ENCODE measurements at places on chromosomes 1 and 21. TPM values are rescaled to one million over a fixed set of nuclear protein-coding genes. Genes with fewer than 3 reads are reported as not detected.

Gene BARHL2
- total RNA-seq = not detected

Gene HES2
- total RNA-seq = not detected

Gene UBE2U
- not detected for total RNA-seq

- no peak for DNase-seq
These were observed 2.9 kb upstream of the ST6GALNAC5 start for GRCh38 chr1:76864383-76864782.

DNA sequence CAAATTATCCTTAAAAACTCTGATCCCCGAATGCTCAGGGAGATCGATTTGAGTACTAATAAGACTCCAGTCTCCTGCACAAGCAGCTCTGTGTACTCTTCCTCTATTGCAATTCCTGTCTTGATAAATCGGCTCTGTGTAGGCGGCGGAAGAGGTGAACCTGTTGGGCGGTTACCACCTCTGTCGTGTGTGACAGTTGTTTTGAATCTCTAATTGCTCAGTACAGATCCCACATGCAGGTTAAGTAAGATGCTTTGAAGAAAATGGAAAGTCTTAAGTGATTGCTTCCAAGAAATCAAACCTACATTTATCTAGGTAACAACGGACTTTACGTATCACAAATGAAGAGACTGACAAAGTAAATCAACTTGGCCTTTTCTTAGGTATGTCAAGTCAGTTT is 35.5 kb downstream of the COA6 start:
- DNase-seq = no peak

Gene PRAMEF14
- not detected for total RNA-seq

- DNase-seq = no peak
These were observed 30.7 kb downstream of the ZBTB17 start for GRCh38 chr1:15945011-15945831.

DNA sequence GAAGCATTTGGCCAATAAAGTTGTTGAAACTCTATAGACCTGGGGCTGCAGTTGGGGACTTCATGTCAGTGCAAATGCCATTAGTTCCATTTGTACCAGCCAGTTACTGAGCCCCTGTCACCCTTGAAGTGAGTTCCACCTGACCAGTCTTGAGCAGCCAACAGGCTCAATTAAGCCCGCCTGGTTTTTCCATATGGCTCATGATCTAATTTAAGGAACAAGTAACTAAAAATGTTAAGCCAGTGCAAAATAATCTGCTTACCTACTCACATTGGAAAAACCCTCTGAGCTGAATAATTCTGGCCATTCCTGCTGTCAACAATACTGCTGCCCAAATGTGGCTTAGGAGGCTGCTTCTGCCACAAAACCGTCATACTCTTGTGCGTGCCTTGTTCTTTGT is 21.6 kb downstream of the NSUN4 start:
- DNase-seq = no peak

GRCh38 chr1:147167365-147167764 is 4.9 kb downstream of the PRKAB2 start:
- DNase-seq = no peak

DNA sequence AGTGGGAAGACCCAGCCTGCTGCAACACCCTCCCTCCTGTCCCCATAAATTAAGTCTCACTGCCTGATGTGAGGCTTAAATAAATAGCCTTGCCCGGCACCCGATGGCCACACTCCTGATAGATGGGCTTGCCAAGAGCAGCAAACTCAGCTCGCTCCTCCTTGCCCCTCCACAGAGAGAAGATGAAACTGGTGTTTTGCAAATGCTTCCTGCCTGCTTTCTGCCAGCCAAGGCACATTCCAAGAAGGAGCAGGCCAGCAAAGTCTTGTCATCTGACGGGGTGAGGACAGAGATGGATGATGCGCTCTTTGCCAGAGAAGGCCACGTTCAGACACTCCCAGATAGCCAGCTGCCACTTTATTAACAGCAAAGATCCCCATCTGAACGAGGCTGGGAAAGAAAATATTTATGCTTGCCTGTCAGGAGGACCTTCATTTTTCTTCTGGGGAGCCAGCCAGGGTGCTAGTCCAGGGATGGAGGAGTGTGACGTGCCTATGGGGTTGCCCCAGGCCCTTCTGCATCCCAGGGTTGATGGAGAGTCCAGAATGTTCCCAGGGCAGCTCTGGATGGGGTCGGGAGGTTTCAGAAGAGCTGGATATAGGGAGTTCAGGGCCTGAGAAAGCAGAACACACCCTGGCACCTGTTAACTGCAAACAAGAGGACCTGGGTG is 265.4 kb downstream of the FOXD2 start:
- no peak for DNase-seq

- DNase-seq = peak; percentile 90
These were observed 36.7 kb upstream of the THEM4 start for GRCh38 chr1:151945725-151946722.

DNA sequence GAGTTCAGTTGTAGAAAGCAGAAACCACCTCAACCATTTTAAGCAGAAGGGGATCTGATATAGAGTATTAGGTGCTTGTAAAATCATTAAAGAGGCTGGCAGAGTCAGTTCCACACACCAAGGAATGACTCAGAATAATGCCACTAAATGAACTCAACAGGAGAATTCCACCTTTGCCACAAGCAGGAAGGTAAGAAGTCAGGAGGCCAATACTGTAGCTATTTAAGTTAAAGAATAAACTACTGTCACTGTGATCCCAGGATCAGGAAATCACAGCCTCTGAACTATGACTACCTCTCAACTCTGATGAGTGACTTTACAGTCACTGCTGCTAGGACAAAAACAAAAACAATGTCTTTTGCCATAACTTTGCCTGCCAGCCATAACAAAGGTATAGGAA is 52.5 kb upstream of the PRMT6 start:
- no peak for DNase-seq

Gene LHX4
- total RNA-seq = not detected

Gene SLC30A2
- not detected for total RNA-seq

Gene BNIPL
- 0.22 TPM for total RNA-seq

Gene SLC26A9
- total RNA-seq = not detected

Gene CD1B
- total RNA-seq = not detected

Gene ZNF648
- total RNA-seq = 0.53 TPM

Gene DYNLT5
- 9.0 TPM for total RNA-seq

Gene PCP4
- 8.5 TPM for total RNA-seq

DNA sequence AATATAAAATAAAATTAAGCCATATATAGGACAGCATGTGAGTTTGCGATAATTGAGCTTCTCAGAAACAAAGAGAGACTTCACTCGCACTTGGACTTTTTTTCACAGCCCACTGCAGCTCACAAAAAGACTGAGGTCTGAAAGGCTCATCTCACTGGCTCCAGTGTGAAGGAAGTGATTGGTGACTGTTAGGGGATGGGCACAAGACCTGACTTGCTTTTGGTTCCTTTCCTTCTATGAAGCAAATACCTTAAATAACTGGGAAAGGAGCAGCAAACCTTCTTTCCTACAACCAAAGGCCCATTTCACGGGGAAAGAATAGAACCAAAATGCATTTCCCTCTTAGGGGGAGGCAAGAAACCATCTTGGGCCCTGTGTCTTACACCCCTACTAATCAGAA is 13.1 kb upstream of the TTLL7 start:
- no peak for DNase-seq

DNA sequence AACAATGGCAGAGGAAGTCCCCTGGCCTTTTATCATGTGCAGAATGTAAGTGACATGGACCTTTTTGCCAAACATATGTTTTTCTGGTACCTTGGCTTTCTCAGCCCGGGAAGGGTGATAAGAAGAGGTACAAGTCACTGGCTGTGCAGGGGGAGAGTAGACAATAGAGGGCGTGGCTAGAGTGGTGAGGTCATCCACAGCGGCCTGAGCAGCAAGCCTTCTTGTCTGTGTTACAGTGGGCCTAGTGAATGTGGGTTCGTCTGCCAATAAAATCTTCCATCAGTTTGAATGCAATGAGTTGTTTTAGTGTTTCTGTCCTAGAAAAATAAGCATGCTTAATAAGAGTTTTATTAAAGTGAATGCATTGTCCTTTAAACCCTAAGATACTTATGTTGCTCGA is 59.0 kb upstream of the PGD start:
- DNase-seq = no peak

Gene KLHDC9
- total RNA-seq = 6.6 TPM

GRCh38 chr1:165383599-165384405 is 27.3 kb upstream of the LMX1A start:
- DNase-seq = no peak

DNA sequence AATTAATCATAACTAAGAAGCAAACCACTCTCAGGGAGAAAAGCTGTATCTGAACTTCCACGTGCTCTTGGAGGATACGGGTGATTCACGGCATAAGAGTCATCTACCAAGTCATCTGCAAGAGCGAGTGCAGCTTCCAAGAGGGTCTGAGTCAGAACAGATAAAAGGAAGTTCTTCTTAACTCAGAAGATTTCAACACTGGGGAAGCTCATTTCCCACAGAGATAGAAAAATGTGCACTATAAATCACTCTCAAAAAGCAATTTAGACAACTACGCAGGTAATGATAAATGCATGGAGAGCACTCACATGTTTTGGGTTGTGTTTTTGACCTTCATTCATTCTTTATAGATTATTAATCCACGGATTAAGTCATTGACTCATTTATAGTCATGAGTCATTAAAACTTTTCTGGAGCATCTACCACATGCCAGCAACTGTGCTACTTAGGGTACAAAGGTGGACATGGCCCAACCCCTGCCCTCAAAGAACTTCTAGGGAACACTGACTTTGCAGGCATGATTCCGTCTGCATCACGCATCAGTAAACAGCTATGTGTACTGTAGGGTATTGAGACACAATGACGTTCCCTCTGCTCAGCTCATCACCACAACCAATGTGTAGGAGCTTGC is 20.8 kb downstream of the KCNJ15 start:
- no peak for DNase-seq

Gene KDF1
- total RNA-seq = not detected

- DNase-seq = peak; percentile 89
These were observed 39.1 kb upstream of the WASF2 start for GRCh38 chr1:27528818-27529703.

DNA sequence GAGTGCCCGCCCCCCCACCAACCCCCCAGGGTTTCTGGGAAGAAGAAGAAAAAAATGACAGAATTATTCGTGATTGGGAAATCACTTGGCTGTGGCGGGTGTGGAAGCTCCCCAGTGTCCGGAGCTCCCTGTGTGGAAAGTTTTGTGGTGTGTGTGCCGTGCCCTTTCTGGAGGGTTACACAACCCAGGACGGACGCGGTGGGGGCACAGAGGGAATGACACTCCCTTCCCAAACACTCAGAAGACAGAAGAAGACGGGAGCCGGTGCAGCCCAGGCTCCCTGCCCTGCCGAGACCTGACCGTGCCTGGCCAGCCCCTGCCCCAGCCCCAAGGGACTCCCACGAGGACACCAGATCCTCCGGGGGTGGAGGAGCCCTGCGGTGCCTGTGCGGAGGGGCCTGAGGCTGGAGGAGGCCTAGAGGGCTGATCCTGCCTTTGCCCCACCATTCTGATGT is 33.0 kb upstream of the ADARB1 start:
- DNase-seq = peak; percentile 90

- DNase-seq = no peak
These were observed 2.8 kb downstream of the ZBTB8OS start for GRCh38 chr1:32647308-32648134.

DNA sequence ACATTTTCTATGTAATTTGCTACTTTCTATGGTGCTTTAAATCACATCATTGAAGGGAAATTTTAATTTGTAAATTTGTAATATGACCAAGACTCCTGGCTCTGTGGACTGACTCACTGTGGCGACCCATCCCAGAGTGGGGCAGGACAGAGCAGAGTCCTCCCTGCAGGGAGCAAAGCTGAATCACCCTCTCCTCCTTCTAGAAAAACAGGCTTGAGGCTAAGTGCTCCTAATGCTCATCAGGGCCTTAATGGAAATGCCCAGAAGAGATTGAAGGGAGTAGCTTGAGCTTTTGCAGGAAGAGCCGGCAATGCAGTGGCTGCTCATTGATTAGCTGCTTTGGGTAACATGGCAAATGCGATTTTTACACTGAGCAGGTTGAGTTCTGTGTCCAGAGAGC is 16.8 kb downstream of the S100A10 start:
- no peak for DNase-seq

Gene TAL1
- total RNA-seq = 13.6 TPM

DNA sequence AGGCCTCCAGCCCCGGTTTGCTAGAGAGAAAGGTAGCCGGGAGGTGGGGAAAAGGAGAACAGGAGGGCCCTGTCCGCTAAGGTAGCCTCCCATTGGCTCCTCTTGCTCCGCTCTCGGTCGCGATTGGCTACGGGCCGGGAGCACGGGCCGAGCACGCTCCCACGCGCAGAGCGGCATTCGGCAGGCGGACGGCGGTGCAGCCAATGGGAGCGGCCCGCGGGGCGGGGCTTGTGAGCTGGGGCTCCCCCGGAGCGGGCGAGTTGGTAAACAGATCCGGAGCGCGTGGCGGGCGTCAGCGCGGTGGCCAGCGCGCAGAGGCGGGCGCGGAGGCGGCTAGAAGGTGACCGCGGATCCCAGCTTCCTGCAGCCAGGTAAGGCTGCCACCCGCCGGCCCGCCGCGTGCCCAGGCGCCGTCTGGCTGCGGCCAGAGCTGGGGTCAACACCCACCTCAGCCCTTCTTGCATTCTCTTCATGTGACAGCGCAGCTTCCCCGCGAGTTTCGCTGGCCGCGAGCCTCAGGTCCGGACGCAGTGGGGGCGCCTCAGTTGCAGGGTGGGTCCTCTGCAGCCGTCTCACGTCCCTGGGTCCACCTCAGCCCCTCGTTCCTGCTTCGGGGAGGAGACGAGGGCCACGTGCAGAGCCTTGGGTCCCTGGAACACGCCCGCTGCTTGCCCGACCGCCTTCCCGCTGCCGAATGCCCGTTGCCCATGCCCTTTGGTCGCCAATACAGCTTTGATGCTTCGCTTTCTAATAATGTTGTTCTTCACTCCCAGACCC is at the start of gene COQ8A:
TSS of gene COQ8A (plus strand) at position 266 of the 777 bp plus-strand sequence. CDS start 21,092 bp downstream, outside the sequence.
- DNase-seq = peak; percentile 99

- DNase-seq = no peak
These were observed 48.5 kb downstream of the CELF3 start for GRCh38 chr1:151668090-151668489.

DNA sequence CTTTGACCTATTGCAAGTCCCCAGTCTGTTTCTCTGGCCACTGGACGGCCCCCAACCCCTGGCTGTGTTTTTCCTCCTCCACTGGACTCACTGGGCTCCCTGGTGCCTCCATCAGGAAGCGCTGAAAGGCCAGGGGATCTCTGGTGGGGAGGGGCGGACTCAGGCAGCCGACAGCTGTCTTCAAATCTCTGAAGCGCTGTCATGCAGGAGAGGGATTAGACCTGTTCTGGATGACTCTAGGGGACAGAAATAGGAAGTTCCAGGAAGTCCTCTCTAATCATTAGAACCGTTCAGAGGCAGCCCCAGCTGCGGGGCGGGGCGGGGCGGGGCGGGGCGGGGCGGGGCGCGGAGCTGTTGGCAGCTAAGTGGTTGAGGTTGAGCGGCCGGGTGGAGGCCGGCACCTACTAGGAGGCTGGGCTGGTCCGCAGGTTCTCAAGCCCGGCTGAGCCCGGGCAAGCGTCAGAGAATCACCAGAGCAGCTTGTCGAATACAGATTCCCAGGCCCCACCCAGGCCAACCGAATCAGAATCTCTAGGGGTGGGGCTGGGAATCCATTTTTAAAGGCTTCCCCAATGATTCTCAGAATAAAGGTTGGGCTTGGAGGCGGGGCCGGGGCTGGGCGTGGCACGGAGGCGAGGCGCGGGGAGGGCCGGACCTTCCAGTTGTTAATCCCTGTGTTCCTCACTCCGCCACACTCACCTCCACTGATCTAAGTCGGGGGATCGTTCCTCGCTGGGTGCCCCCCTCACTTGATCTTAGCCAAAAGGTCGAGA is 11.4 kb upstream of the PHLDA3 start:
- peak; percentile 92 for DNase-seq

Measured in sciatic nerve (tissue), 2 donors.